NCI-H774 (cell line): ENCODE measurements at places on chromosomes 5 and 9.

- no peak for DNase-seq
These were observed 97.8 kb downstream of the DENND1A start for GRCh38 chr9:123832176-123832575.

- no peak for DNase-seq
These were observed 1853.8 kb downstream of the EFNA5 start for GRCh38 chr5:105816961-105817360.

DNA sequence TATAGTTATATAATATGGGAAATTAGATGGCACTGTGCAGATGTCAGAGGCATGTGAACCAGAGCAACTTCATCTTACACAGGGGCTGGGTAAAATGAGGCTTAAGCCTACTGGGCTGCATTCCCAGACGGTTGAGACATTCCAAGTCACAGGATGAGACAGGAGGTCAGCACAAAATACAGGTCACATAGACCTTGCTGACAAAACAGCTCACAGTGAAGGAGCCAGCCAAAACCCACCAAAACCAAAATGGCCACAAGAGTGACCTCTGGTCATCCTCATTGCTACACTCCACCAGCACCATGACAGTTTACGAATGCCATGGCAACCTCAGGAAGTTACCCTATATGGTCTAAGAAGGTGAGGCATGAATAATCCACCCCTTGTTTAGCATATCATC, 479.4 kb downstream of the TLR4 start:
- no peak for DNase-seq

GRCh38 chr5:160432196-160432595, 10.5 kb downstream of the PTTG1 start:
- no peak for DNase-seq

DNA sequence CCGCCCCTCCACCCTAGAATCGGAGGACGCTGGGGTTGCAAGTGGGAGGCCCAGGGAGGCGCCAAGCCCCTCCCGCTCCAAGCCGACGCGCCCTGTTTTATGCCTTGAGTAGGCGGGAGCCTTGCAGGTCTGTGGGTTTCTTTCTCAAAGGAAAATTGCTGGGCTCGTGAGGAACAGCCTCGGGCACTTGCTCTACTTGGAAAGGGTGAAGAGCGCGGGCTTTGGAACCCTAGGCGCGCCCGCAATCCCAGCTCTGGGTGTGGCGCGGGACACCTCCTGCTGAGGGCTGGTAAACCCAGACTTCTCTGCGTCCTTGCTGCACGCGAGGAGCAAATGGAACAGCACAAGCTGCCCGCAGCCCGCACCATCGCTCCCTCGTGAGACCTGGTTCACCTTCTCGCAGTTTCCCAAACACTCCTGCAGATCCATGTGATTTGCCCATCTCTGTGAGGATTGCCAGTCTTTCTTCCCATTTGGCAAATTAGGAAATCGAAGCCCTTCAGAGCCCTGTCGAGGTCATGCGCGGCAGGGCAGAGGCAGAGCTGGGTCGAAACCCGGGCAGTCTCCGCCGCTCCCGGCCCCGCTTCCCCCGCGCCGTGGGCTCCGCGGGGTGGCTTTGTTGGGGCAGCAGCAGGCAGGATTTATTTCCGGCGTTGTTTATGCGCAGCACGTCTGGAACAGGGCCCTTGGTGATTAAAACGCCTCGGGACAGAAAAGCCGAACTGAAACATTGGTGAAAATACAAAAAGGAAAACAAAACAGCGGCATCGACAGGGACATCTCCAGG, 98.4 kb upstream of the CPLX2 start:
- DNase-seq = no peak

DNA sequence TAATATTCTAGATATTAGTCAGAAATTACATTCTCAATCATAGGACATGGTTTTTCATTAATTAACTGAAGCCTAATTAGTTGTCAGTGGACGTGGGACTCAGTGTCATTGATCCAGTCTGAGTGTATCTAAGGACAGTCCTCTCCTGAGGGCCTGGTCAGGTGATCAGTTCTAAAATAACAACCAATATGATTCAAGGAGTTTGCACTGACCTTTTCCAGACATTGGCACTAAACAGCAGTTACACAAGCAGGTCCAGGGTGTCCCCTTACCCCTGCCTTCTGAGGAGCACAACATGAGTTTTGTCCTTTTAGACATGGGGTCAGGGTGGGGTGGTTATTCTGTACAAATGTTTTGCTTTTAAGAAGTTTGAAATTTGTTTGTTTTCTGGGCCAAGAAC, 97.8 kb downstream of the CMYA5 start:
- no peak for DNase-seq

DNA sequence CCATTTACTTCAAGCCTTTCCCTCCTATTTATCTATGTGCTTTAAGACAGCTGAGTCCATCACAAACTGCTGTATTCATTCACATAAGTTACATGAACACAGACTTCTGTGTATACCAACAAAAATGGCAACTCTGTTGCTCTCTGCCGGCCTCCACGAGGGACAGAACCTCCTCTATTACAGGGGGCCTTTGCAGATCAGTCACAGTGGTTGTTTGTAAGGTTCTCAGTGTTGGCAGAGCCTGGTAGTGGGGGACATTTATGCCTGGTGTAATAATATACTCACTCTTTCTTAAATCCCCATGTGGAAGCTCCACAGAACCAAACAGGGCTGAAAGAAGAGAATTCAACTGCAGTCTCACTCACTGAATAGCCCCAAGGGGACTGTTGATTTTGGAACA, 76.5 kb downstream of the SLC1A1 start:
- DNase-seq = no peak

- no peak for DNase-seq
These were observed 10.2 kb upstream of the IL12B start for GRCh38 chr5:159340511-159340910.

DNA sequence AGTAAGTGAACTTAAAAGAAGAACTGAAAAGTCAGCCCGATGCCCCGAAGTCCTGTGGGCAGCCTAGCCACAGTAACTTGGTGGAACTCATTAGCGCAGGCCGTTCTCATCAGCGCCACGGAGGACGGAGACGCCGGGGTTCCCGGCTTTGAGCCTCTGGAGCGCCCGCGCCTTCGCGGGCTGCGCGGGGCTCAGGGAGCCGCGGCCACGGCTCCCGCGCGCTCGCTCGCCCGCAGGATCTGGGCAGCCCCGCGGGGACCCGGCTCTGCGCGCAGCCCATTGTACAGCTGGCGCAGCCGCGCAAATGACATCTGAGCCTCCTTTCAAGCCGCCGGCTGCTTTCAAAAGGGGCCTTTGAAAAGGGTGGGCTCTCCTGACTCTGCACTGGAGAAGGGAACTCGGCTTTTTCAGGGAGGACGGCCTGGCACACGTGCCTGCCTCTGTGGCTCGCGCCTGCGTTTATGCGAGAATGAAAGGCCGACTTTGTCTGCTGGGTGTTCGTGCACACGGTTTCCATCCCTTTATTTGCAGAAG, 40.7 kb downstream of the TLR4 start:
- no peak for DNase-seq

- DNase-seq = no peak
These were observed 50.9 kb downstream of the UBE2R2 start for GRCh38 chr9:33867747-33868439.

DNA sequence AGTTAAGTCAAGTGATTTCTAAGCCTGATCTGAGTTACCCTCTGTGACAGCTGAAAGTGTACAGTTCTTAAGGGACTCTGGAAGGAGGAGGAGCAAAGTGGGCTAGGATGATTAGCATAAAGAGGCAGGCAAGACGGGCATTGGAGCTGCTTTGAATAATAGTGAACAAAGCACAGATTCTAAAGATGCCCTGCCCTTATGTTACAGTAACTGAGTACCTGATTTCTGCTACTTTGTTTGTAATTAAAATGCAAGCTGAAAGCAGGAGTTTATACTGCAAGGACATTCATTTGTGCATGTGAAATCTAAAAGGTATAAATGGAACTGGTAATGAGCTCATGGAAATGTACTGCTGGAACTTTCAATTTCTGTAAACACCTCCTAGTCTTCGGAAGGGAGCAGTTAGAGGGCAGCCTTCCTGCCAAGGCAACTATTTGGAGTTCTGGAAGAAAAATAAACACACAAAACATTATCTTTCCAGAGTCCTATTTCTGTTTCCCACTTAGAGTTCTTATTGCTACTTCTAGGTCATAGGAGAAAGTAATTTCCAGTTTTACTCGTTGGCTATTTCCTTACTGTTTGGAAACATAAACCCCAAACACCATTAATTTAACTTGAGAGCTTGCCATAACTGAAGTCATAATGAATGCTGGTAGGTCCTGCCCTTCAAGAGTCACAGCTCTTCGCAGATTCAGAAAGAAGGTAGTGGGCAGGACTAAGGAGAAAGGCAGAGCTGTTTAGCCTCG, at the start of gene RANBP3L:
Gene RANBP3L (minus strand): TSS at position 45 of the 746 bp plus-strand sequence. CDS start 486 bp downstream, outside the sequence.
- peak; percentile 28 for DNase-seq
